COR-L47 (cell line): ENCODE measurements at places on chromosomes 5 and 9.

DNA sequence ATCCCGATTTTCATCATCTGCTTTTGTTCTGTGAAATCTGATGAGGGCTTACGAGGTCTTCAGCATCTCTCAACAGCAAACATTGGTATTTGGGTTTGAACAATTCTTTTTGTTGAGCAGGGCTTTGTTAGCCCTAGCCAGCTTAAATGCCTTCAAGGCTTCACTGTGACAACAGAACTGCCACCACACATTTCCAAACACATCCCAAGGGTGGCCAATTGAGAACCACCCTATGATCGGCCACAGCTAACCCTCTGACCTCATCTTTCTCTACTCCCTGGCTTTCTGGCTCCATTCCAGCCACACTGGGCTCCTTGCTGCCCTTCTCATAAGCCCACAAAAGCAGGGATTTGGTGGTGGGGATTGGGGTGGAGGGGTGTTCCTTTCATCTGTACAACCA is 17.6 kb downstream of the MTX3 start:
- DNase-seq = no peak

GRCh38 chr5:31366941-31367340 is 165.0 kb downstream of the DROSHA start:
- DNase-seq = no peak

GRCh38 chr9:113569472-113570060 is 106.0 kb downstream of the RGS3 start:
- DNase-seq = no peak

GRCh38 chr9:126228781-126229444 is 97.7 kb upstream of the MVB12B start:
- DNase-seq = peak; percentile 72

GRCh38 chr5:53183880-53184279 is 74.3 kb upstream of the MOCS2 start:
- no peak for DNase-seq
